Urothelium cell line (cell line): ENCODE measurements at places on chromosomes 7 and 10.

DNA sequence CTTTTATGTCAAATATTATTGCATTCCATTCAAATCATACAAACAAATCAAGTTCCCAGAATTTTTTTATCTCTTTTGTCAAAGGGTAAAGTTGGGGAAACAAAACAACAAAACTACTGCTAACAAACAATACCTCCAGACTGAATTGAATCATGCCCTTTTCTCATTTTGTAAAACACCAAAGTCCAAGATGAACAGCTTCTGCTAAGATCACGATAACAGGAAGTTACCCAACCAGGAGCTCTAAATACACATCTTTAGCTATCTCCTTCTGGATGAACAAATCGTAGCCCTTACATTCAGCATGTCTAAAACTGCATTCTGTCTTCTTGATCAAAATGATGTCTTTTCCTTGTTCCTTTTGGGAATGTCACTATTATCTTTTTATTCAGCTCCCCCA lies 97.4 kb downstream of the CTTNBP2 start:
- no peak for DNase-seq

GRCh38 chr7:71409550-71410157 lies 277.7 kb downstream of the GALNT17 start:
- no peak for DNase-seq

DNA sequence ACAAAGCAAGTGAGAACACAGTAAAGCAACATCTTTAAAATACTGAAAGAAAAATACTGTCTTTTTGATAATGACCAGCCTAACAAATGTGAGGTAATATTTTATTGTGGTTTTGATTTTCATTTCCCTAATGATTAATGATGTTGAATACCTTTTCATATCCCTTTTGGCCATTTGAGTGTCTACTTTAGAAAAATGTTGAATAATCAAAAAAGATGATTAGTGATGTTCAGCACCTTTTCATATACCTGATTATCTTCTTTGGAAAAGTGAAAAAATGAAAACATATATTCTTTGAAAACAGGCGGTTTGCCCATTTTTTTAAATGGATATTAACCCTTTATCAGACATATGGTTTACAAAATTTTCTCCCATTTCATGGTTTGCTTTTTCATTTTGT lies 32.2 kb upstream of the EPHB6 start:
- DNase-seq, result no peak

GRCh38 chr10:101234333-101234732 lies 5.1 kb upstream of the LBX1 start:
- no peak for DNase-seq

DNA sequence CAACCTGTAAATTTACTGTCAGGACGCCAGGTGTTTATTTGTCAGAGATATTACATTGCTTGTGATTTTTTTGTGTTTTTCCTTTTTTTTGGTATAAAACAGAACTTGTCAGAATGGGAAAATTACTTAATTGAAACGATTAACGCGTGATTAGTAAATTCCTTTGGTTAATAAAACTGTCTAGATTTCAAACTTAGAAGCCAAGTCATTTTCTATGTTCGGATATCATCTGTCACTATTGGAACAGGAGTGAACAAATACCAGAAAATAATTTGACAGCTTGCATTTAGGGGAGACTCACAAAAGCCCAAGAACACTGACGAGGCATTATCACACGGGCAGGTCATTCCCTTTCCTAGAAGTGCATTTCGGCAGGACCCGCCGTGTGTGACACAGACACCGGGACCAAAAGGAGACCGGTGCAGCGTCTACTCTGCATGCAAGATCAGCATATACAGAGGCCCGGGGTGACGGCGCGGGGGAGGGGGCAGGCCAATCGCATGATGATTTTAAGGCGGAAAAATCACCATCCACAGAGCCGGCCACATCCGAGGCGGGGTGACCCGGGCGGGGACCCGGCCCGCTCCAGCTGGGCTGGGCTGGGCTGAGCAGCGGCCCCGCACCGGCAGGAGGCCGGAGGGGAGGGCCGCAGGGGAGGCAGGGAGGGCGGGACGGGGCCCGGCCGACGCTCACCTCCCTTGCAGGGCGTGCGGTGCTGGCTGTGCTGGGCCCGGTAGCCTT lies 841 bp downstream of the GLUD1 start:
- peak; percentile 46 for DNase-seq

DNA sequence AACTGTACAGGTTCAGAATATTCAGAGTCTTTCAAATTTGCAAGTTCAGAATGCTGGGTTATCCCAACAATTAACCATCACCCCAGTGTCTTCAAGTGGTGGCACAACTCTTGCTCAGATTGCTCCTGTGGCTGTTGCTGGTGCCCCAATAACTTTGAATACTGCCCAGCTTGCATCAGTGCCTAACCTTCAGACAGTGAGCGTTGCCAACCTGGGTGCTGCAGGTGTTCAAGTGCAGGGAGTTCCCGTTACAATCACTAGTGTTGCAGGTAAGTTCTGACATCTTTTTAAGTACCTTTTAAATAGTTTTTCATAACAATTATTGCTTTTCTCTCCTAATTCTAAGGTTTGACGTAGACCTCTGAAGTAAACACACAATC lies 2.7 kb downstream of the SP4 start:
- DNase-seq, result no peak

DNA sequence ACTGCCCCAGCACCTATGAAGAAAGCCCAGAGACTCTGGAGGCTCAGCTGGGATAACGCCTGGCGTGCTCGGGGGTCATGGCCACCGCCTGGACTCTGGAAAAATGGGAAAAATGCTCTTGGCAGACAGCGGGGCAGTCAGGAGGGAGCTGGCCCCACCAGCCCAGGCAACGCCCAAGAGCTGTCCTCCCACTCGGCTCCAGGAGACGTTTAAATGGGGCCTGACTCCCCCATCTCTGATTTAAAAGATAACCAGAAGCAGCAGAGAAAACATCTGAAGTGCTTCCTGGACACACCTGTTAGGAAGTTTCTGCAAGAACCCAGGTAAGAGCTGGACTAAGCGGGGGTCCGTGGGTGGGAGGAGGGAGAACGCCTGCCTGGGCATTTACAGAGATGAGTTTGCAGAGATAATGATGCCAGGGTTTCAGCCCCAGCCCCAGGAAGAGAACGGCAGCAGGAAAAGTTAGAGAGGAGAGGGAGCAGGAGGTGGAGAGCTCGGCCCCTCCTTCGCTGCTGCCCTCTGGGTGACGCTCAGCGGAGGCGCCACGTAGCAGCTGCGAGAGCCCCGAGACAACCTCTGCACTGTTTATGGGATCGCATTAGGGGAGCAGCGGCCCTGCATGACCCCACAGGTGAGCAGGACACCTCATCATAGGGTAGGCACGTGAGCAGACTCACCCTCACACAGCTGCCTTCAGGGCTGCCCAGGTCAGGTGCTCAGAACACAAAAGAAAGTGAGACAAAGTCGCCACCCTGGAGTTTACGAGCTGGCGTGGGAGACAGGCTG lies 83.5 kb upstream of the INSIG1 start:
- DNase-seq, result peak; percentile 2

DNA sequence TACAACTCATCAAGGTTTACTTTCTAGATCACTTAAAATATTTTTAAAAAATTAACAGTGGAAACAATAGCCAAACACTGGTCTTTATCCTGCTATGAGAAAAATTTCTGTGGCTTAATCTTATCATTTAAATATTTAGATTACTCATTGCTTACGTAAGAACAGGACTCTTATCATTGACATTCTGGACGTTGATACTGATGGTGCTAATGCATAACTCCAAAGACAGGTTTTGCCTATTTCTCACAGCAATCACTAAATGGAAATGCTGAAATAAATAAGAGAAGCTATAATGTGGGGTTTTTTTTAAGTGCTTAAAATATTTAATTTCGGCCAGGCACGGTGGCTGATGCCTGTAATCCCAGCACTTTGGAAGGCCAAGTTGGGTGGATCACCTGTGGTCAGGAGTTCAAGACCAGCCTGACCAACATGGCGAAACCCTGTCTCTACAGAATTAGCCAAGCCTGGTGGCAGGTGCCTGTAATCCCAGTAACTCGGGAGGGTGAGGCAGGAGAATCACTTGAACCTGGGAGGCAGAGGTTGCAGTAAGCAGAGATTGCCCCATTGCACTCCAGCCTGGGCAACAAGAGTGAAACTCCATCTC lies 195.0 kb downstream of the HGF start:
- no peak for DNase-seq

GRCh38 chr7:12239806-12240205 lies 28.7 kb downstream of the TMEM106B start:
- no peak for DNase-seq

DNA sequence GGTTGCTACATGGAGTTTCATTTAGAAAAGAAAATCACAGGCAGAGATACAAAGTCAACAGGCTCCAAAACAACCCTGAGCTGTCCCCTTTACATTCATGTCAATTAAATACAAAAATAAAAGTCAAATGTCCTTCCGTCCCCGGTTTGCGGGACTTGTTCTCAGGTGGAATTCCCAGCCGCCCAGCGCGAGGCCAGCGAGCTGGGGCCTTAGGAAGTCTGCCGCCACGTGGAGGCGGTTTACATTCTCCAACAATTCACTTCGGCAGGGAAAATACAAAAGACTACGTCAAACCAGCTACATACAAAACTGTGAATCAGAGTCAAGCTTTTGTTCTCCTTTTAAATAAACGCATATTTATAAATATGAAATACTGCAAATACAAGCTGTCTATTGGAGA lies 25.3 kb upstream of the DDC start:
- no peak for DNase-seq

- peak; percentile 94 for DNase-seq
These were observed 75.0 kb upstream of the MAGI2 start for GRCh38 chr7:79528421-79528820.

GRCh38 chr10:73517166-73517888 lies 21.5 kb upstream of the PPP3CB start:
- no peak for DNase-seq

- DNase-seq, result peak; percentile 87
These were observed 99.7 kb downstream of the TNS3 start for GRCh38 chr7:47482013-47482875.

DNA sequence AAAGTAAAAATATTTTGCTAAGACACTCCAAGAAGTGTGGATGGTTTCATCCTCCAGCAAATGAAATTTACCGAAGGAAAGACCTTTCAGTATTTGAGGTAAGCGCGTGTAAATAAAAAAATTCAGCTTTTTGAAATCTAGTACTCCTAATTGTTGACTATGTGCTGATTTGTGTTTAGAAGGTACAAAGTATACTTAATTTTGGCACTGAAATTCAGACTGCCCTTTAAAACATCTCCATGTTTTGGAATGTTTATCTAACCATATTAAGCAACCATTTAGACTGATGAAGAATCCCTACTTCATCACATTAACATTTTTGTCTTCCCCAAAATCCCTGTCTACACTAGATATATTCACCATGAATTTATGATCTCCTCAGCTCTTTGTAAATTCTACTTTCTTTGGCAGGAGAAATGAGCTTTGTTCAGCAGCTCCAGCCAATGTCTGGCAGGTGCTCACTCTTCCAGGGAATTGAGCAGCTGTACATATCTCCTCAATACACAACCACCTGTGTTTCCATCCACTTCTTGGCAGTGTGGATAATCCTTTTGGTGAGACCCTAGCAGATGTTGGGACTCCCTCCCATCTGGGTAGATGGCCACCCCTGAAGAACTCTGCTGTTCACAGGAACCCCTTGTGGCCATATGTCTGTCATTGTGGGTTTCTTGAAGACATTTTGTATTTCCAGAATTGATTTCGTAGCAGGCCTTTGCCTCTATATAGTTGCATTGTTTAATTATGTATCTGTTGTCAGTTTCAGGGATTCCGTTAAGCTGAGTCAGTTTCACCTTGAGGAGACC lies 129.4 kb upstream of the SAMD8 start:
- DNase-seq, result no peak

GRCh38 chr7:20598459-20599309 lies 16.8 kb upstream of the ABCB5 start:
- DNase-seq, result peak; percentile 48

DNA sequence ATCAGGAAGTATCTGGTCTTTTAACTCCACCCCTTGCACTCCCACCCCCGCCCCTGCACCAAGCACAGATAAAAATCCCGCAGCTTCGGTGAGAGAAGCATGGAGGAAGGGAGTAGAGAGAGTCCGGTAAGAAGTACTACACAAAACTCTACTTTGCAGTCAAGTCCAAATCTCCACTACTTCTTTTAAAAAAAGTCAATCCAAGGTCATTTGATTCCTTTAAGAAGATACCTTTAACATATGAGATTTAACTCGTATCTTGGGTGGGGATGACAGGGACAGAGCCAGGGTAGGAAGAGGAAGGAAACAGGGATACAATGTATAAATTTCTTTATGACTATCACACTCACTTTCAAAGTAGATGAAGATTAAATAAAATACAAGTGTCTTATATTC lies 132.1 kb downstream of the NRBF2 start:
- DNase-seq, result peak; percentile 46

GRCh38 chr10:34319197-34319846 lies 495.8 kb downstream of the PARD3 start:
- no peak for DNase-seq

GRCh38 chr7:123966936-123967335 lies 41.9 kb downstream of the SPAM1 start:
- DNase-seq, result no peak

- no peak for DNase-seq
These were observed 44.3 kb downstream of the ERLIN1 start for GRCh38 chr10:100141446-100142087.

- peak; percentile 37 for DNase-seq
These were observed 13.9 kb upstream of the PSAP start for GRCh38 chr10:71864911-71865361.

- DNase-seq, result no peak
These were observed 242.4 kb downstream of the KIAA1217 start for GRCh38 chr10:24451325-24451820.

- no peak for DNase-seq
These were observed 8.7 kb upstream of the PYROXD2 start for GRCh38 chr10:98423691-98424120.

GRCh38 chr7:50872437-50872836 lies 89.7 kb upstream of the GRB10 start:
- no peak for DNase-seq

DNA sequence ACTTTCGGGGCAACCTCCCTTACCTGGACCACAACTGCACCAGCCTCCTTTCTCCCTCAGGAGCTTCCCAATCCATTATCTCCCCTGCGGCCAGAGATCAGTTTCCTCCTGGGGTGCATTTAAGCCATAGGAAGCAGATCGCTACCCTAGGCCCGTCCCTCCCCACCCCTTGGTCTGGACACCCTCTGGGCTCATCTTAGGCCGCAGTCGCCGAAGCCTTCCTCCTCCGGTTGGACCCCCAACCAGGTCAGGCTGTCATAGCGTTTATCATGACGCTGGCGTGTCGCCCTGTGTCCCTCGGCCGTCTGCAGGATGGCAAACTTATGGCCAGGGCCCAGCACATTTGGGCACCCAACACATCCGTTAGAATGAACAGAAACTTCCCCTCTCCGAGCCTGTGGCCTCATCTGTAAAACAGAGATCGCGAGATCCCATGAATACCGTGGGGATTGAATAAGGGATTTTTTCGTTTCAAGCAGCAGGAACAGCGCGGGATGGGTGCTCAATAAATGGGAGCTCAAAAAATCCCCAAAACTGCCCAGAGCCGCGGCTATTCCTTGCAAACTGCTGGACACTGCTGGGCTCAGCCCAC lies 669 bp upstream of the AP5Z1 start:
- DNase-seq, result peak; percentile 70

- DNase-seq, result no peak
These were observed 472.0 kb upstream of the FZD8 start for GRCh38 chr10:36114141-36114540.

- DNase-seq, result no peak
These were observed 39.9 kb upstream of the LEP start for GRCh38 chr7:128201067-128201689.
